ENCODE measurements at places on chromosomes 7 and 10. TPM values are rescaled to one million over a fixed set of nuclear protein-coding genes. Genes with fewer than 3 reads are reported as not detected.

Gene SDK1
- 20.0 TPM for total RNA-seq

Gene MRLN
- 0.65 TPM for total RNA-seq

DNA sequence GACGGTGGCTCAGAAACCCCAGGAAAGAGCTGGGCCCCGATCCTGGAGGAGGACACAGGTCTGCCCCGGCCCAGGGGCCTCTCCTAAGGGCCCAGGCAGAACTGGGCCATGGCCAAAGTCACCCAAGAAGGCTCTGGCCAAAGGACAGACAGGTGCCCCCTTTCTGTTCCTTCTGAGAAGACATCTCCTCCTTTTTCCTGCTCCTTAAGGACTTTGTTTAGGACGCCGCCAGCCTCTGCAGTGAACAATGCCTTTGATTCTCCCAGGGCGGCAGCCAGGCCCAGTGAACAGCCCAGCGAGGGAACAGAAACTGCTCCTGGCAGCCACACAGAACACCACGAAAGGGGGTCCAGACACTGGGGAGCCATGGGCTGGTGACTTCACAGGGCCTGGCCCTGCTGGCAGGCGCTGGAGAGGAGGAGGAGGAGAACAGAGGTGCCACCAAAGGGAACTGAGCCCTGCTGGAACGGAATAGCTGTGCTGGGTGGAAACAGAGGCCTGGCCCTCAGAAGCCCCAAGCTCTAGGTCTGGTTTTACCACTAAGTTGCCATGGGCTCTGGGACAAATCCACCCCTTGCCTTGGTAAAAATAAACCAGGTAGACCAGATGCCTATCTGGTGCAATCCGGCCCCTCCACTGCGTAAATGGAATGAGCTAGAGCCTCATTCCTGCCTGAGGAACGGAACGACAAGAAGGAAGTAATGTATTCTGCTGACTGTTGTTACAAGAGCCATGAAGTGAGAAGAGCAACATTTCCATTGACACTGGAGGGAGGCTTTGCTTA, 163.3 kb upstream of the RHEB start:
- no peaks in the 10 kb centered on the region for H3K4me1 ChIP-seq
- no peak overlapping the region for H3K4me3 ChIP-seq
- H3K27me3 ChIP-seq: no peaks in the 10 kb centered on the region
- no peak overlapping the region for H3K27ac ChIP-seq
- H3K36me3 ChIP-seq: no peaks in the 10 kb centered on the region

DNA sequence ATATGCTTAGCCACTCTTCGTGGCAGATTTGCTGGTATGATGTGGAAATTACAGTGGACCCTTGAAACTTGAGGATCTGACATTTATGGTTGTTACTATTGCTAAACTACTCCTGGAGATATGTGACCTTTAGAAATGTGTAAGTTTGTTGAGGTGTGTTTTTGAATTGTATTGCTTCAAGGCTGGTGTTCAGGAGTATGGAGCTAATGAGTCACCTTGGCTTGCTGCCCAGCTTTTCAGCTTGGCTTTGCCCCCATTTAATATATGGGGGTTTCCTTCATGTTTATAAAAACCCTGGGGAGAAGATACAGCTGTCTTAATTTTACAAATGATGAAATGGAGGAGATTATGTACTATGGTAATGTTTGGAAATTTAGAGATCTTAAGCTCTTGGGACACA, 11.6 kb downstream of the HBP1 start:
- no peak overlapping the region for H3K4me3 ChIP-seq
- DNase-seq: no peak
- no peaks in the 10 kb centered on the region for H3K36me3 ChIP-seq
- no peaks in the 10 kb centered on the region for H3K27me3 ChIP-seq
- H3K27ac ChIP-seq: no peak overlapping the region
- H3K4me1 ChIP-seq: peaks cover 4% of the 10 kb centered on the region

DNA sequence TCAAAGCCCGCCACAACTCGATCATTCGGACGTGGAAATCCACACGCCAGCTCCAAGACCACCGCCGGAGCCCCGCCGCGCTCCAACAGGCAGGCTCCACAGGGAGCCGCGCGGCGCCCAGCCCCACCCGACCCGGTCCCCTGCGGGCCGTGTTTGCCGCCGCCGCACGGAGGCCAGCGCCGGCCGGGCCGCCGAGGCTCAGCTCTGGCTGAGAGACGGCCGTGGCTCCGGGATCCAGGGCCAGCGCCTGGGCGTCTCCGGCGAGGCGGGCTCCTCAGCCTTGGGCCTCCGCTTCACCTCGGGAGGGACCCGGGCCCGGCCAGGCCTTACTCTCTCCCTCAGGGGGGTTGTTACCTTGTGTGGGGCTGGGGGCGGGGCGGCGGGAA, 333 bp downstream of the SMNDC1 start:
- H3K4me1 ChIP-seq: peaks cover 5% of the 10 kb centered on the region
- H3K36me3 ChIP-seq: peaks cover 3% of the 10 kb centered on the region
- H3K4me3 ChIP-seq: peak overlapping the region; percentile 99
- DNase-seq: no peak
- H3K27me3 ChIP-seq: no peaks in the 10 kb centered on the region
- H3K27ac ChIP-seq: peak overlapping the region; percentile 87
